ENCODE measurements at places on chromosomes 3 and 15. TPM values are rescaled to one million over a fixed set of nuclear protein-coding genes. Genes with fewer than 3 reads are reported as not detected.

- no peak for DNase-seq
Measured at GRCh38 chr3:110925798-110926197, 145.8 kb upstream of the NECTIN3 start.

The FGD5 gene
- polyA plus RNA-seq: 27.7 TPM

DNA sequence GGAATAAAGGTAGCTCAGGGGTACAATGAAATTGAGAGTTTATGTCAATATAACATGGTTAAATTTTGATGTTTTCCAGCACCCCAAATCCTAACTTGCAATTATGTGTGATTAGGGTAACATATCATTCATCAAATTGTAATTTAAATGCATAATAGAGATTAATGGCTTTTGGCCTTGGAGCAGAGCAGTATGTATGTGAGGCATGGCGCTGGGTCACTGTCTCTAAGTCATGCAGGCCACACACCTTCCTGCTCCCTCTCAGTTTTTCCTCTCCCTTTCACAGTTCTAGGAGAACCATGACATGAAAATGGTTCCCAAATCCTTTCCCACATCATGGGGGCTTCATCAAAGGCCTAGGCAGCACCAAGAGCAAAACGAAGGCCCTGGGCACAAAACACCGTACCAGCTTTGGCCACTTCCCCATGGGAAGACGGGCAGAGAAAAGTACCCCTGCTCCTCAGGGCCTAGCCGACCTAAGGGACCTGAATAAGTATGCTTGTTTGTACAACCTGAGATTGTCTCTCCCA lies 3.9 kb upstream of the SRP14 start:
- no peak for DNase-seq

The SLC41A3 gene
- polyA plus RNA-seq: 74.3 TPM

- no peak for DNase-seq
Measured at GRCh38 chr15:74215958-74216357, 13.4 kb upstream of the STRA6 start.

The LMAN1L gene
- polyA plus RNA-seq: not detected

- no peak for DNase-seq
Measured at GRCh38 chr3:23619705-23620637, 185.8 kb upstream of the UBE2E1 start.

- no peak for DNase-seq
Measured at GRCh38 chr3:47581422-47581821, 2.8 kb upstream of the CSPG5 start.

The LARP6 gene
- 12.8 TPM for polyA plus RNA-seq

The SEMA7A gene
- 4.7 TPM for polyA plus RNA-seq

- no peak for DNase-seq
Measured at GRCh38 chr3:108227131-108227530, 4.9 kb upstream of the IFT57 start.

- DNase-seq: no peak
Measured at GRCh38 chr15:68478853-68479252, 46.9 kb upstream of the ITGA11 start.

DNA sequence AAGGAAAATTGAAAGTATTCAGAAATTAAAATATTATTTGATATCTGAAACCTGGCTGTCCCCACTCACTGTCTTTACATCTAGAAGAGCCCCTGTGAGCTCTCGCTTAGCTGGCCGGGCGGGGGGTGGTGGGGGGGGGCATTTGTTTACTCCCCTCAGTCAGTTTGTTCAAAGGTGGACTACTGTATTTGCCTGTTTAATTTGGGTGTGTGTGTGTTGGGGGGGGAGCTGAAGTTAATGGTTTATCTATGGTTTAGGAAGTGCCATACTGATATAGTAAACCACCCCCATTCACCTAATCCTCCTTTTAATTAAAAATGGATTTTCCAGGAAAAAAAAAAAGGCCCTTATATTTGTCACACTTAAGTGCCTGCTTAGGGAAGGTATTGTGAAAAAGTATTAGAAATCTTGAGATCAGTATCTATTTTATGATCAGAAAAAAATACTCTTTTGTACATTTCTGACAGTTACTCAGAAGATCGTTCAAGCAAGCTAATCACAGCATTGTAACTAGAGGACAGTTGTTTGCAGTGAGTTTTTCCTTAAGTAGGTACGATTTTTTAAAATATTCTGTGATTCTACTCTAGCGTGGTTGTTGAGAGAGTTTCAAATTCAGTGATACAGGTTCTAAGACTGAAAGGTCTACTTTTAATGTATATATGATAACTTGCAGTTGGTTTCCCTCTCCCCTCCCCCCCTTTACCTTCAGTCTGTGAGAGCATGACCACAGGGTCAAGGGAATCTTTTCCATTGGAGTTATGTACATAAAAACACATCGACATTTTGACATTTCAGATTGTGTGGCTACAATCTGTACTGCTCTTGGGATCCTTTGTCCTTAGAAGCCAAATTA lies 8.5 kb downstream of the NR2F2 start:
- DNase-seq: no peak

- no peak for DNase-seq
Measured at GRCh38 chr15:71219645-71220044, 104.4 kb downstream of the THSD4 start.

GRCh38 chr3:143884861-143885260 lies 36.6 kb upstream of the SLC9A9 start:
- no peak for DNase-seq

The MYZAP gene
- polyA plus RNA-seq: 5.7 TPM

DNA sequence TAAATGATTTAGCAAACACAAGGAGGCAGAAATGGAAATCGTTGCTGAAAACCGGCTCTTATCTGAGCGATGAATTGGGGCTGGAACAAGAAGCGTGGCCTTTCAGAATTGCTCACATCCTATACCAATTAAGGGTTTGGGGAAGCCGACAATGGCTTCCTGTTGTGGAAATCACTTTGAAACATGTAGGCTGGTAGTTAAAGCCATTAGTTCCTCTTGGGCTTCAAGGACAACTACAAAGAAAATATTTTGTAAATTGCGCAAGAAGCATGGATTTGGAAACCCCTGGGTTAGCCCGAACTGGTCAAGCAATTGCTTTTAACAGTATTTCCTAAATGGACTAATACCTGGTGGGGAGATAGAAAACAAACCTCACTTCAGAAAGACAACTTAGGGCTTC lies 182.4 kb downstream of the ADAMTS9 start:
- DNase-seq: no peak

DNA sequence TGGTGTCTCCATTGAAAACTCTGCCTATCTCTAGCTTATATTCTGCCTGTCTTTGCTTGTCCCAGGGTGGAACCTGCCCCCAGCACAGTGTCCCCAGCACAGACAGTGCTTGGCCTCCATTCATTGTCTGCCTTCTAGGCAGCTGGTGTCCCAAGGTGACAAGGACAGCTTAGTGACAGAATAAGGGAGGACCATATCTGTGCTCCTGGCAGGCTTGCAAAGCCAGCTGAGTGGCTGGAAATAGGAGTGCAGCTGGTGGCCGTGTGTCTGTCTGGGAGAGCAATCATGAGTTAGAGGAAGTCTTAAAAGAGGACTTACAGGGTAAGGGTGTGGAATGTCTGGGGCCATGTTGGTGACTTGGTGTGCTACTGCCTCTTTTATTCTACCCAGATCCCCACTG lies 33.4 kb downstream of the SCN5A start:
- DNase-seq: no peak

DNA sequence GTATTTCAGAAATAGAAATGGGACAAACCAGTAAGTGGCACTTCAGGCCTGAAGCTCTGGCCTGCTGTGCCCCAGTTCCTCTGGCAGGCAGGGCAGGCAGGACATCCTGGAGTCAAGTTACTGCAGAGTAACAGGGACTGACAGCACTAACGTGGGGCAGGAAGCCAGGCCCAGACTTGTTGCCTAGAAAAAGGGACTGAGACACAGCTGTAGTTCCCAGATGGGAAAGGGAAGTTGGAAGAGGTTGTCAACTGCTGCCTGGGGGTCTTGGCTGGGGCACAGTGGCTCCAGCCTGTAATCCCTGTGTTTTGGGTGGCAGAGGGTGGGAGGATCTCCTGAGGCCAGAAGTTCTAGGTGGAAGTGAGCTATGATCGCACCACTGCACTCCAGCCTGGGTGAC lies 171.9 kb downstream of the FMN1 start:
- DNase-seq: no peak

The CKMT1B gene
- polyA plus RNA-seq: 2.3 TPM

The RASGRF1 gene
- 0.54 TPM for polyA plus RNA-seq

The TLR9 gene
- polyA plus RNA-seq: 0.09 TPM

GRCh38 chr15:31222773-31223341 lies 103.8 kb upstream of the KLF13 start:
- no peak for DNase-seq

- DNase-seq: no peak
Measured at GRCh38 chr15:99399061-99399460, 147.8 kb downstream of the LRRC28 start.

The CCDC33 gene
- polyA plus RNA-seq: 10.7 TPM

GRCh38 chr15:101501703-101502373 lies 12.3 kb upstream of the PCSK6 start:
- DNase-seq: no peak

The PARP3 gene
- polyA plus RNA-seq: 16.8 TPM

- no peak for DNase-seq
Measured at GRCh38 chr15:99454941-99455788, 110.6 kb upstream of the MEF2A start.

GRCh38 chr15:74434263-74435136 lies 742 bp upstream of the SEMA7A start:
- no peak for DNase-seq

- no peak for DNase-seq
Measured at GRCh38 chr3:101722394-101723173, 1.8 kb upstream of the CEP97 start.

DNA sequence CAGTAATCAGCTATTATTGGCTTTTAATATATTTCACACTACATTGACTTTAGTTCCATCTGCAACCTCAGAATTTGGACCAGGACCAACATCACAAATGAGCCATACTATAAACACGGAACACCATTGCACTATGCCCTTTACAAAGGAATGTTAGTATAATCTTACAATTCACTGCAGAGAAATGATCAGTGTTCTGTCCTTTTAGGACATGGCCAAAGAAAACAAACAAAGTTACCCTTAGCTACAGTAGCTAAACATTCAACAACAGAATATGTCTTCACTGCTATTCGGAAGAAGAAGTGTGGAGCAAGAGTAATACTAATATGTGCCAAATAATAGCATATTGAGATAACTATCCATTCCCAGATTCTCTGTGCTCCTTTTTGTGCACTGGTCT lies 90.4 kb downstream of the NAALADL2 start:
- DNase-seq: no peak

- no peak for DNase-seq
Measured at GRCh38 chr3:45948311-45948781, 5.1 kb downstream of the CXCR6 start.

The MEIS2 gene
- polyA plus RNA-seq: 170 TPM

- no peak for DNase-seq
Measured at GRCh38 chr3:143826296-143826695, 22.0 kb downstream of the SLC9A9 start.

- DNase-seq: no peak
Measured at GRCh38 chr3:130395916-130396315, 50.4 kb downstream of the COL6A5 start.
